ENCODE measurements at places on chromosomes 2 and 18. TPM values are rescaled to one million over a fixed set of nuclear protein-coding genes. Genes with fewer than 3 reads are reported as not detected.

Gene LONRF2
- 0.65 TPM for total RNA-seq

GRCh38 chr2:152766928-152767327 is 48.5 kb downstream of the ARL6IP6 start:
- DNase-seq: no peak

DNA sequence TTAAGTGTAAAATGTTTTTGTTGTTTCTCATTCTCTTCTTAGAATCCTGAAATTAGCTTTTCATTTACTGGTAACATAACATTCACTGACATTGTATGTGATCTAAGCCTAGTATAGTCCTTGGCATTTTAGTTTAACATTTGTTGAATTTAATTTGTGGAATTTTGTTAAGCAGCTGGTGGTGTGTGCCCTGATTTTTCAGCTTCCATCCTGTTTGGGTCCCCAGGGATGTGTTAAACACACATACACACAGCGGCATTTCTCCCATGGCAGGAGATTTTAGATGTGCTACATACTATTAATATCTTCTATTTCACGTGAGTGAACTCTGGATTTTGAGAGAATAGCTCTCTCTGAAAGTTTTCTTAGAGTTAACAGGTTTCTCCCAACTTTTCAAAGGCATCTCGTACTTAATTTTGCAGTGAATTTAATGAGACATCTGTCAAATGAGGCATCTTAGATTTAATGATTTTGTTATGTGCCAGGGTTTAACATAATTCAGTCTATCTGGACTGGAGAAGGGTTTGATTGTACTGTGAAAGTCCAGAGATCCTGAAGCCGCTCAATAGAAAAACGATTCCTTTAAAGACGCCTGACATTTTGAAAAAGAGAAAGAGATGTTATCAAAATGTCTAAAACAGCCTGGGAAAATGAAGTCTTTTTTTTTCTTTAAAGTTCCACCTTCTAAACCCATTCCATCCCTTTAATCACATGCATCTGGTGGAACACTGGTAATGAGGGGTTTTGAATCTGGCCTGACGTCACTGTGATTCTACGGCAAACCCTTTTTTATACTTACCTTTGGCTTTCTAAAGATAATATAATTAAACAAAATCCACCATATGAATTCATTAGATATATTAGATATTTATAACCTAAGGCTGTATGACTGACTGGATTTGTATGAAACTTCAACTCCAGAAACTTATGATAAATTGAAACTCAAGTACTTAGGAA is 6.8 kb downstream of the PHLPP1 start:
- DNase-seq: peak; percentile 5

- DNase-seq: peak; percentile 87
Observed at GRCh38 chr2:235170536-235171521, 219.0 kb downstream of the SH3BP4 start.

All from Daoy (cell line).